Dermis microvascular lymphatic vessel endothelial cell (primary cell): ENCODE measurements at places on chromosomes 5 and 9.

DNA sequence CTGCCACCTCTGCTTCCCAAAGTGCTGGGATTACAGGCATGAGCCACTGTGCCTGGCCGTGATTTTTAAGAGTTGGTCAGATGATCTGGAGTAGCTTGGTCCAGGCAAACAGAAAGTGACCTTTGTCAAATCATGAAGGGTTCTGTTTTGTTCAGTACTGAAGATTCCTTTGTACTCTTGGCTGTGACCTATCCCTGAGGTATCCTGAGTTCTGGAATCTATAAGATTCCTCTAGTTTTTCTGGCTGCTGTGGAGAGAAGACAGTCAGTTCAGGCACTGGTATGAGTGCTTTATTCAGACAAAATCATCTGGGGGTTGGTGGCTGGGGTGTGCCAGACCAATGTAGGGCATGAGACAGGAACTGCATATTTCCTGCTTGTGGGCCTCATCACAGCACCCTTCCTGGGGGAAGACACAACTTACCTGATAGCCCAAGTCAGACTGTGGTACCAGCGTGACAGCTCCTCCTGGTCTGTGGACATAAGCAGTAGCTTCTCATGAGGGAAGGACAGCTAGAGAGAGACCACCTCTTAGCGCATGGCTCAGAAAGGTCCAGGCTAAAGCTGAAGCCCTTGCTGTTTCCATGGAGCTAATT, 3.1 kb downstream of the ARHGEF39 start:
- no peak for DNase-seq

DNA sequence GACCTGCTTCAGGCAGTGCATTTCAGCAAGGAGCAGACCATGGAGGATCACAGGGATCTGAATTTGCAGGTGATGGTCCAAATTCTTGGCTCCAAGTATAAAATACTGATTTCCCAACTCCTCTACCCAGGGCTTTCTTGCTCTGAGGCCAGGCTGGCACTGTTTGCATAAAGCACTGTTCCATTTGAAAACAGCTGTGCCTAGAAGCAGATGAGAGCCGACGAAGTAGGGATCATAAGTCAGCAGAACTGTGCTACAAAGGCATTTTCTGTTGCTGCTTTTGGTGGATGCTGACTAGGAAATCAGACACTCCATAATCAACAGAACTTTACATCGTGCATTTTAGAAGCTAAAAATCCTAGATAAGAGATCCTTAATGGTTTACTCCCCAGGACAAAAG, 126.4 kb downstream of the MAT2B start:
- no peak for DNase-seq

- peak; percentile 96 for DNase-seq
These were observed 87.8 kb downstream of the RXRA start for GRCh38 chr9:134413890-134414623.

GRCh38 chr5:179668391-179668790, 12.4 kb downstream of the CBY3 start:
- DNase-seq: peak; percentile 40

DNA sequence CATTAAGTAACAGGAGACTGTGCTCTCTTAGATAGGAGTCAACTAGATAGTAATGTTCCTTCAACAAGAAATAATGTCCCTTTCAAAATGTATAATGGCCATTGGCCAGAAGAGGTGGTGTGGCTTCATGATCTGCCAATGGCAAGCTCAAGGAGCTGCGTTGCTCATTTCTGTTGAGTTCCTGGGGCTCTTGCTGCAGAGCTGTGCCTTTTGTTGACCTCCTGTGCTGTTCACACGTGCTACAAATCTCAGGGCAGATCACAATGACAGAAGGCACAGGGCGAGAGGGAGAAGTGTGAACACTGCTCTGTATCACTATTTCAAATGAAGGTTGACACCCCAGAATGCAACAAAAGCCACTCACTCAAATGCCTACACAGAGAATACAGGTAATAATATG, 16.0 kb upstream of the TBC1D2 start:
- DNase-seq: no peak

GRCh38 chr5:39948341-39948740, 523.6 kb upstream of the DAB2 start:
- no peak for DNase-seq

GRCh38 chr9:87236546-87236945, 261.1 kb upstream of the DAPK1 start:
- no peak for DNase-seq

DNA sequence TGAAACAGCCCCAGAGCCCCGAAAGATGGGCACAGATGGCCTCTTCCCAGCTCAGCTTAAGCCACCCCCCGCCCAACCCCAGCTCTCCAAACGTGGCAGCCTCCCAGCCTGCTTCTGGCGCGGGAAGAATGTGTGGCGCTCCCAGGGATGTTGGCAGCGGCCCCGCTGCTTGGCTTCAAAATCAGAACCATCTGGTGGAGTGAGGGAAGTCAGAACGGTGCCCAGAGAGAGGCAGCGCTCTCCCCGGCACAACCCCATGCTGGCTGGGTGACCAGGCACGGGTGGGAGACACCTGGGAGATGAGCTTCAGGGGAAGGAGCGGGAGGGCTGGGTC, 72.7 kb upstream of the ORM1 start:
- no peak for DNase-seq
